ENCODE measurements at places on chromosomes 3 and 15.

GRCh38 chr15:60004846-60005351, 788 bp downstream of the FOXB1 start:
- H3K27ac ChIP-seq: no peak overlapping the region
- peaks cover 11% of the 10 kb centered on the region for H3K4me1 ChIP-seq
- peak; percentile 45 for DNase-seq
- H3K36me3 ChIP-seq: no peaks in the 10 kb centered on the region
- peaks cover 100% of the 10 kb centered on the region for H3K27me3 ChIP-seq

DNA sequence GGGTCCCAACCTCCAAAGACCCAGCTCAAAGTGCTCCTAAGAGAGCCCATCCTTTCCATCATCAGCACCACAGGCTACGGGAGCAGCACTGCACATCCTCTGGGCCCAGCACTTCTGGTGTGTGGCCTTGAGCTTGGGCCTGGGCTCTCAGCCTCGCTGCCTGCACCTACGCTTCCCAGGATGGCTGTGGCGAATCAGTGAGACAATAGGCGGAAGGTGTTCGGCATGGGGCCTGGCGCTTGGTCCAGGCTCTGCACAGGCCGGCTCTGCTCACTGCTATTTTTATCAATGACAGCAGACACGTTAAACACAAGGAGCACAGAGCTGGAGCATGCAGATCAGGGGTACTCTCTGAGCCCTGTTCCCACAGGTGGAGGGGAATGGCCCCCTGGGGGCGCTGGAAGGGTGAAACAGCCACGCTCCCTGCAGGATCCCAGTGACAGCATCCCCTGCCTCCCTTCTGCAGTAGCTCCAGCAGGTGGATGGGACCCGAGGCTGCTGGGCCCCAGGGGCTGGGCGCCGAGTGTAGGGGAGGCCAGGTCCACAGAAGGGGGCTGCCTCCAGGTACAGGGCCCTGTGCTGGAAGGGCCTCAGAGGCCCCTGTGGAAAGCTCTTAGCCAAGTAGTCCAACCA, 90.0 kb upstream of the RPL32 start:
- no peaks in the 10 kb centered on the region for H3K27me3 ChIP-seq
- peak overlapping the region; percentile 19 for H3K27ac ChIP-seq
- no peak overlapping the region for H3K4me3 ChIP-seq
- DNase-seq: no peak
- peaks cover 4% of the 10 kb centered on the region for H3K36me3 ChIP-seq

DNA sequence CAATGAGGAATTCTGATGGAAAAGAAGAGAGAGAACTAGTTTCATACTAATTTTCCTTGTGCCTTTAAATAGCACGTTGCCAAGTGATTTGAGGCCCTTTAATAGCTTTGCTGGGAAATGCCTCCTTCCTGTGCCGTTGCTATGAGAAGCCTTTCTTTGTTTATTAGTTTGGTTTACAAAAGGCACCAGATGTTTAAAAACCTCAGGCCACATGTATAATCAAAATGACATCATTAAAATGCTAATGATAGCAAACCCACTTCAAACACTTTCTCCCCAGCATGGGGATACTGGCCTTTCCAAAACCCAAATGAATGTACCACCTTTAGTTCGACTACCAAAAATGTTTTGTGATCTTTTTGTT, 50.0 kb upstream of the TBC1D23 start:
- peaks cover 8% of the 10 kb centered on the region for H3K4me1 ChIP-seq
- H3K27me3 ChIP-seq: no peaks in the 10 kb centered on the region
- no peak overlapping the region for H3K4me3 ChIP-seq
- H3K27ac ChIP-seq: no peak overlapping the region

DNA sequence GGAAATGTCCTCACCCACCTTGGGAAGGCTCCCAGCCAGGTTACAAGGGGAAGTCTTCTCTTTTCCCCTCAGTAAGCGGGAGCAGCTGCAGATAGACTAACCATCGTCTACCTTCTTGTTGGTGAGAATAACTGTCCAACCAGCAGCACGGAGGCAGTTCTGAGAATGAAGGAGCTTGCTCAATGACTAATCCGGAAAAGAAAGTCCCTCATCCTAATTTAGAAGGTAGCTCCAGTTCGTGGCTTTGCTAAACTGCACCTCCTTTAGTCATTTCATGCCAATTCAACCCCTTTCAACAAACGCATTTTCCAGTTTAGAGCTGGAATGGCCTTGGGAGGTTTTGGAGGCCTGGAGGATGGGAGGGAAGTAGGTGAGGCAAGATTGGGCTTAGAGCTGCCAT, 527.4 kb upstream of the PROK2 start:
- H3K36me3 ChIP-seq: no peaks in the 10 kb centered on the region
- no peaks in the 10 kb centered on the region for H3K4me1 ChIP-seq
- no peak for DNase-seq
- no peak overlapping the region for H3K27ac ChIP-seq

DNA sequence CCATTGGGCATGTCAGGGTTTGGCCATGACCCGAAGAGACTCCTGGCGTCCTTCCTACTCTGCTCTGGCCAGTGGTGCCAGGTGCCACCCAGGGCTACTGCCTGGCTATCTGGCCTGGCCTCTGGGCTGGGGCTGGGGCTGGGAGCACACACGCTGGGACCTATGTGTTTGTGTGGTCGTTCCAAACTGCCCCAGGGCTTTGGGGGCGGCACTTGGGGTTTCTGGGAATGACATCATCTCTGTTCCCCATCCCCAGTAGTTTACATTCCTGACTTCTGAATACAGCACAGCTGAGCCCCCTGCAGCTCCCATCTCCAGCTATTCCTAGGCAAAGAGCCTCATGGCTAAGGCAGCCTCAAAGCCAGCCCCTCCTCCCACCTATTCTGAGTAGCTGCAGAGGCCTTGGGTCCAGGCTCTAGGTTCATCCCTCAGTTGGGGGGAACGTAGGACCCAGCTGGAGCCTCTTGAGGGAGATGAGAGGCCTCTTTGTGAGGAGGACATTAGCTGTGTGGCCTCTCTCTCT, 24.3 kb downstream of the PLEKHO2 start:
- peak; percentile 32 for DNase-seq
- H3K27ac ChIP-seq: no peak overlapping the region
- H3K36me3 ChIP-seq: no peaks in the 10 kb centered on the region
- no peak overlapping the region for H3K4me3 ChIP-seq
- peaks cover 4% of the 10 kb centered on the region for H3K4me1 ChIP-seq

GRCh38 chr15:98673133-98673532, 24.8 kb downstream of the IGF1R start:
- no peak overlapping the region for H3K27ac ChIP-seq
- H3K27me3 ChIP-seq: no peaks in the 10 kb centered on the region
- no peaks in the 10 kb centered on the region for H3K36me3 ChIP-seq
- no peak overlapping the region for H3K4me3 ChIP-seq
- DNase-seq: no peak
- peaks cover 57% of the 10 kb centered on the region for H3K4me1 ChIP-seq

- H3K27ac ChIP-seq: no peak overlapping the region
- DNase-seq: no peak
- peaks cover 10% of the 10 kb centered on the region for H3K4me1 ChIP-seq
- no peaks in the 10 kb centered on the region for H3K36me3 ChIP-seq
- H3K27me3 ChIP-seq: no peaks in the 10 kb centered on the region
Observed at GRCh38 chr3:173092038-173092437, 49.0 kb downstream of the SPATA16 start.

- no peak overlapping the region for H3K4me3 ChIP-seq
- no peaks in the 10 kb centered on the region for H3K36me3 ChIP-seq
- no peaks in the 10 kb centered on the region for H3K27me3 ChIP-seq
- peaks cover 8% of the 10 kb centered on the region for H3K4me1 ChIP-seq
- no peak for DNase-seq
Observed at GRCh38 chr3:194504861-194505260, 18.1 kb upstream of the ATP13A3 start.

DNA sequence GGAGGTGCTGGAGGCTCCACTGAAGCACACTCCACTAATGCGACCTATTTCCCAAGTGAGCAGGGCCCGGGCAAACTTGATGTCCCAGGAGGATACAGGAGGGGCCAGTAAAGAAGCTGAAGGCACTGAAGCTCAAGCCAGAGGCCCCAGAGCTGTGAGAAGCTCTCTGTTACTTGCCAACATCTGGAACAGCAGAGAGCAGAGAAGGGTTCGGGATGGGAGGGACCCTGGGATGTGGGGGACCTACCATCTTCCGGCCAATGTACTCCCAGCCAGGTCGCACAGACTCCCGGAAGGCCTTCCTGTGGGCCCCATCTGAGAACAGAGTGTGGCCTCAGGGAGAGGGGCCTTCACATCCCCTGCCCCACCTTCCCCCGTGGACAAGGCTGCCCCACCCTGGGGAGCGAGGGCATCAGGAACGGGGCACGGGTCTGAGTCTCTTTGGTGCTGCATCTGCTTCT, 3.1 kb downstream of the HHATL start:
- DNase-seq: no peak
- no peak overlapping the region for H3K4me3 ChIP-seq
- no peaks in the 10 kb centered on the region for H3K36me3 ChIP-seq
- H3K27ac ChIP-seq: no peak overlapping the region

DNA sequence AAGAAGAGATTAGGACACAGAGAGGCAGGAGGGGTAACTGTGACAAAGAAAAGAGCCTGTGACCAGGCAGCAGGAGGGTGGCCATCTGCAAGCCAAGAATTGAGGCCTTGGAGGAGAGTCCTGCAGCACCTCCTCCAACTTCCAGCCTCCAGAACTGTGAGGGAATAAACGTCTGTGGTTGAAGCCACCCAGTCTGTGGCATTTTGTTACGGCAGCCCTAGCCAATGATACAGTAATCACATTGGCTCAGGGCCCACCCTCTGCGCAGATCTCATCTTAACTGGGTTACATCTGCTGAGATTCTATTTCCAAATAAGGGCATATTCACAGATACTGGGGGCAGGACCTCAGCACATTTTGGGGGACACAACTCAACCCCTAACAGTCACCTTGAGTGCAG, 11.3 kb downstream of the SELENOS start:
- DNase-seq: no peak
- H3K36me3 ChIP-seq: no peaks in the 10 kb centered on the region
- H3K4me1 ChIP-seq: peaks cover 11% of the 10 kb centered on the region
- no peak overlapping the region for H3K27ac ChIP-seq

- H3K36me3 ChIP-seq: no peaks in the 10 kb centered on the region
- no peak overlapping the region for H3K27ac ChIP-seq
- no peak overlapping the region for H3K4me3 ChIP-seq
- peaks cover 22% of the 10 kb centered on the region for H3K4me1 ChIP-seq
- DNase-seq: peak; percentile 73
Observed at GRCh38 chr3:79361748-79362378, 405.9 kb downstream of the ROBO1 start.

GRCh38 chr3:32882189-32882588, 64.4 kb downstream of the TRIM71 start:
- H3K4me3 ChIP-seq: no peak overlapping the region
- H3K4me1 ChIP-seq: peaks cover 20% of the 10 kb centered on the region
- H3K27me3 ChIP-seq: no peaks in the 10 kb centered on the region
- H3K27ac ChIP-seq: no peak overlapping the region

DNA sequence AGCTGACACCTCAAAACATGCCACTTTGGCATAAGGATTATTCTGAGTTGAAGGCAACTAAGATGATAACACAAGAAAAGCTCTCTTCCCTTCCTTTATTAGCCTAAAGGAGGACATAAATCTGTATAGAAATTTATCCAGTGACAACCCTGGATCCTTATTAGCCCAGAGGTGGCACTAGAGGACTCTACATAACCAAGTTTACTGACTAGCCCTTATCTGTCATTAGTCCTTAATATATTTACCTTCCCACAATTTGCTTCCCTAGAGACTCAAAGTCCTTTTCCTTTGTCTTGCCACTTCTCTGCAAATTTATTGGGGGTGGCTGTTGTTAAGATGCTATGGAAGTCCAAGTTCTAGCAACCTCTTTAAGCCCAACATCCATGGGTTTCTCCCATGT, 26.7 kb downstream of the CEP70 start:
- H3K4me1 ChIP-seq: no peaks in the 10 kb centered on the region
- no peaks in the 10 kb centered on the region for H3K27me3 ChIP-seq
- no peak overlapping the region for H3K27ac ChIP-seq
- H3K36me3 ChIP-seq: no peaks in the 10 kb centered on the region
- DNase-seq: no peak

GRCh38 chr15:74722591-74722990, 2.7 kb downstream of the CYP1A1 start:
- no peak overlapping the region for H3K27ac ChIP-seq
- H3K36me3 ChIP-seq: no peaks in the 10 kb centered on the region
- H3K4me3 ChIP-seq: no peak overlapping the region
- DNase-seq: no peak

DNA sequence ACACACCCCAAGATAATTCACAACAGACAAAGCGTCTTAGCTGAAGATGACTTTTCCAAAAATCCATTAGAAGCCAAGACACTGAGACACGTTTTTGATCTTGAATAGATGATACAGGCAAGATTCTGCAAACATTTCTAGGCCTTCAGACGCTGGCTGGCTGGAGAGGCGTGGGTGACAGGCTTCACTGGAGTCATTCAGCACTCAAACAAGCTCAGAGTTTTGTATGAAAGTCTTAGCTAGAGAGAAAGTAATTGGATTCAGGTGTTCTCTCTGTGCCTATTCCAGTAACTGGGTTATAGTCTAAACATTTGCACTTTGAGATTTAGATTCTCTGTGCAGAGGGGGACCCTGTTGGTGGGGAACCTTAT, 147.7 kb upstream of the BHLHE40 start:
- H3K27ac ChIP-seq: peak overlapping the region; percentile 87
- H3K4me1 ChIP-seq: peaks cover 8% of the 10 kb centered on the region

DNA sequence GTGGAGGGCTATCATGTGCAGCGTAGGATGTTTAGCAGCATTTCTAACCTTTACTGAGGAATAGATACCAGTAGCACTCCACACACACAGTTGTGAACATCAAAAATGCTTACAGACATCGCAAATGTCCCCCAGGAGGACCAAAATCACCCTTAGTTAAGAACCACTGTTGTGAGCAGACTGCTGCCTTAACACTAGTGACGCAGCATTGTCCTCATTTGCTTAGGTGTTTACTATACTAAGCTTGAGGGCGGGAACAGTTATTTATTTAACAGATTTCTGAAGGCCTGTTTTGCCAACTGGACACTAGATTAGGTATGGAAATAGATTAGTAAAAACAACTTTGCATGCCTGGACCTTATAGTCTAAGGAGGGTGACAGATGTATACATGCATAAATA, 2.3 kb downstream of the PPP2R3A start:
- no peaks in the 10 kb centered on the region for H3K36me3 ChIP-seq
- no peaks in the 10 kb centered on the region for H3K27me3 ChIP-seq
- H3K4me1 ChIP-seq: peaks cover 16% of the 10 kb centered on the region

DNA sequence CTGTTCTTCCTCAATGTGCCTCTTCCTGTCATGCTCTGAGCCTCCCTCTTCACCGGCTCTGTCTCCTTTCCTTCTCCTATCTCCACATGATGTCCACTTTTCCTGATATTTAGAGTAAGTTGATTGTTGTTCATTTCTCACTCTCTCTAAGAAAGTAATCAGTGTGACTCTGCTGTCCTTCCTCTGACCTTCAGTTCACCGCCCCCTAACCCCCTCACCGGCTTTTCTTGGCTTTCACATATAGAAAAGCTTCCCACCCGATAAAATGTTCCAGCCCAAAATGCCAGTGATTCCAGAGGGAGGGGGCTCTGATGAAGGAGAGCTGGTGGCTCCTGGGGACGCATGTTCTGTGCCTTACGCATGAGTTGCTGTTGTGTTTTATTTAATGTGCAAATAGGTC, 120.5 kb upstream of the ABHD17C start:
- H3K36me3 ChIP-seq: no peaks in the 10 kb centered on the region
- no peaks in the 10 kb centered on the region for H3K4me1 ChIP-seq
- no peak overlapping the region for H3K4me3 ChIP-seq
- no peak overlapping the region for H3K27ac ChIP-seq
- no peak for DNase-seq

- H3K27ac ChIP-seq: no peak overlapping the region
- H3K4me1 ChIP-seq: no peaks in the 10 kb centered on the region
- H3K4me3 ChIP-seq: no peak overlapping the region
- no peak for DNase-seq
- H3K36me3 ChIP-seq: peaks cover 18% of the 10 kb centered on the region
Observed at GRCh38 chr15:73175382-73175781, 123.1 kb downstream of the NEO1 start.

Measured in cardiac muscle cell (in vitro differentiated cells and primary cell).